ENCODE measurements at places on chromosomes 7 and 10.

DNA sequence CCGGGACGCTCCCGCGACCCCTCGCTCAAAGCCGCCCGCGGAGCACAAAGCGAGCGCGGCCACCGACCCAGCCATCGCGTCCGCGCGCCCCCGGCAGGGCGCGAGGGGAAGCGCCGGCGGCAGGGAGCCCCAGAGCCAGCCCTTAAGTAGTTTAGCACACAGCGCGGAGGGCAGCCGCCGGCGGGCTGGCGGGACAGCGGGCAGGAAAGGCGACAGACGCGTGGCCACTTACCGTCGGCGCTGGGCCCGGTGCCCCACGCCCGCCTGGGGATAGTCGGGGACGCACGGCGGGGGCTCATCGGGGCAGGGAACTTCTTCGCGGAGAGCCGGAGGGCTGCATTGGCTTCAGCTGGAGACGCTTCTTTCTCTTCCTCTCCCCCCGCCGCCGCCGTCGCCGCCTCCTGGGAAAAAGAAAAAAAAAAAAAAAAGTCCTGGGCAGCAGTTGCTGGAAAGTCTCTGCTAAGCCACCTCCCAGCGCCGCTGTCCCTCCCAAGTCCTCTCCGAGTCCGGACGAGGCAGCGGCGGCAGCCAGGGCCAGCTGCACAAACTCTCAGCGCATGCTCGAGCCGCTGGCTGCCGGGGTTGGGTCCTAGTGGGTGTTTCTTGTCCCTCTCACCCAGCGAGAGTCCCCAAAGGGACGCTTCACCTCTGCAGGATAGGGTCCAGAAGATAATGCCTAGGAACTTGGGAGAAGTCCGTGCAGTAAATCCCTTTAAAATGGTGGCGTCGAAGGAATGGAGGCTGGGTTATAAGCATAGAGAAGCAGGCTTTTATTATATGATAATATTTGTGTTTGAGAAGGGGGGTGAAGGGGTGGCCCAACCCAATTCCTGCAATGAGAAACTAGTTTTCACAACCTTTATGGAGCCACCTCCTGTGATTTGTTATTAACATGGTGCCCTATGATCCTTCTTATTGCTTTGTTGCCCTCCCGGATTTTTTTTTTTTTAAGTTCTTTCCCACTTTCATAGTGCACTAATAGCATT, at the start of gene TSPAN12:
Gene TSPAN12, minus strand, starts transcription at position 557 of the 986 bp plus-strand sequence. CDS start 1,381 bp downstream, outside the sequence.
- DNase-seq = peak; percentile 62

GRCh38 chr10:74084955-74085354, 65.7 kb downstream of the AP3M1 start:
- DNase-seq = no peak

GRCh38 chr7:30173058-30173897, 38.5 kb downstream of the MTURN start:
- peak; percentile 92 for DNase-seq

GRCh38 chr7:47340517-47340916, 241.4 kb downstream of the TNS3 start:
- DNase-seq = no peak

- no peak for DNase-seq
Measured at GRCh38 chr10:45378914-45379726, 5.1 kb downstream of the ALOX5 start.

GRCh38 chr10:99975106-99975829, 34.5 kb downstream of the DNMBP start:
- no peak for DNase-seq

GRCh38 chr10:72126184-72126871, 38.0 kb upstream of the SPOCK2 start:
- peak; percentile 86 for DNase-seq

GRCh38 chr10:69265521-69265920, 12.8 kb upstream of the HK1 start:
- DNase-seq = no peak

- no peak for DNase-seq
Measured at GRCh38 chr7:146359176-146359575, 242.6 kb downstream of the CNTNAP2 start.

DNA sequence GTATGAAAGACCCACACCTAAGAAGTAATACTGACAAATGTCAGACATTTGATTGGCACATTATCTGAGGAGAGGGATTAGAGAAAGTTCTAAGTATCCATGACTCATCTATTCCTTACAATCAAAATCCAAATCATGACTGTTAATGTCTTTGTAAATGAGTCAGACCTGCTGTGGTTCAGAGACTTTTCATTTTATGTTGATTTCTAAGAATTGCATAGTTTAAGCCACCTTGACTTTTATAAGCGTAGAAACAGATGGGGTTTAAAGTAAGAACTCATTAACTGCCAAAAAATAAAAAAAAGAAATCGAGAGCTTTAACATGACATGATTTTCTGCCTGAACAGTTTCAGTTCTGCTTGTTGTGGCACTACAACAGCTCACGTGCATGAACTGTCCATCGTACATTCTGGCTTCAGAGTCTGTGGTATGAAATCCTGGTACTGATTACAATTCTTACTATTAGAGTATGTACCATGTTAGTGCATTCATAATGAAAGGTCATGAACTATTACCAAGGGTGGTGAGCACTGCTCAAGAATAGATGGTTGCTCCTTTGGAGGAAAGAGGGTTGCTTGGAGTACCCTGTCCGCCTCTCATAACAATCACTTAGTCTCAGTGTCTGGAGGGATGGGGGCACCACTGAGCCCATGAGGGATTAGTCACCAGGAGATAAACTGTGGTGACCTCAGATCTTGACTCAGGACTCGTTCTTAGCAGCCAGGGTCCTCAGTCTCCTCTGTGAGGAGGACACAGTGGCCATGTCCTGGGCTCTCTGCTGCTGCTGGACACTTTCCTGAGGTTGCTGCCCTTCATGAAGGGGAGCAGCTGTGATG, 42.2 kb downstream of the ACSM6 start:
- DNase-seq = peak; percentile 88

GRCh38 chr7:102042016-102042656, 224.7 kb downstream of the CUX1 start:
- DNase-seq = peak; percentile 18

GRCh38 chr10:69815104-69815503, 13.4 kb downstream of the COL13A1 start:
- DNase-seq = no peak

- no peak for DNase-seq
Measured at GRCh38 chr7:8618441-8619070, 185.1 kb downstream of the NXPH1 start.

- DNase-seq = no peak
Measured at GRCh38 chr10:78535716-78536218, 502.1 kb downstream of the RPS24 start.

DNA sequence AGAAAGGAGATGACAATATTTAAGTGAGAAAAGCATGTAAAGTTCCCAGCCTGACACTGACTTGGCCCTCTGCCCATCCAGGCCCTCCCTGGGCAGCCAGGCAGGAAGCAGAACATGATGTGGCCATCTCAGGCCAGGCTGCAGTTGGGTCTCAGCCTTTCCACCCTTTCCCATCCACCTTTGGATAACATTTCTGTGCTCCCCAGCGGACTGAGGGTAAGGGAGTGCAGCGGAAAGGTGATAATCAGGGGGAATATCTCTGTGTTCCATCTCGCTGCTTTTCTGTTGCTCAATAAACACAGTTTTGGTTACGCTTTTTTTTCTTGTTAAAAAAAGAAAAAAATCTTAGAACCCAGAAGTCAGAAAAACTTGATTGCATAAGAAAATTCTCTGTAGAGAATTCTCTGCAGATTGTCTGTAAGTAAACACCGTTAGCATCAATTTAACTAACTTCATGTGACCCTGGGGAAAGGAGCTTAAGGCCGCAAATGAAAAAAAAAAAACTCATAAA, 37.2 kb upstream of the TARP start:
- peak; percentile 28 for DNase-seq

DNA sequence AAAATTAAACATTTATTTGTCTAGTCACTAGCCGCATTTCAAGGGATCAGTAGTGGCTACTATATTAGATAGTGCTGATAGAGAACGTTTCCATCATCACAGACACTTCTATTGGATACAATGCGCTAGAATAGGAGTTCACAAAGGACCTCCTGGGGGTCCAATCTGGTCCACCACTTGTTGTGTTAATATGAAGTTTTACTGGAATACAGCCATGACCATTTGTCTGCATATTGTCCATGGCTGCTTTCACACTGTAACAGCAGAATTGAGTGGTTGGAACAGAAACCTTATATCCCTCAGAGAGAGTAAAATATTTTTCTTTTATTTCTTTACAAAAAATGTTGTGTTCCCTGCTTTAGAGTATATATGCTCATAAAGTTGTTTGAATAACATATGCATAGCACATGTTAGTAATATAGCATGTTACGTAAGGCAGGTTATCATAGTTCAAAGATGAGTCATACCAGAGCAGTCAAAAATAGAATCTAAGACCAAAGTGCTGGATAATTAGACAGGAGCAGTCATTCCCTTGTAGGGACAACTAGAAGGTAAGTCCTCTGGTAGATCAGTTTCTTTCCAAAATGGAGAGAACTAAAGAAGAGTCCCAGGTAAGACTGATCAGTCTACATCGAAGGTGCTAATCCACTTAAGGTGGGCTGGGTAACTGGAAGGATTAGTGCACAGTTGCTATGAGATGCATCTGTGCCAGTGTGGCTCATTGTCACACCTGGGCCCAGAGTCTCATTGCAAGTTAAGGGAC, 14.9 kb downstream of the BZW2 start:
- DNase-seq = peak; percentile 75

GRCh38 chr7:64098-64915, 128.1 kb upstream of the FAM20C start:
- peak; percentile 64 for DNase-seq

DNA sequence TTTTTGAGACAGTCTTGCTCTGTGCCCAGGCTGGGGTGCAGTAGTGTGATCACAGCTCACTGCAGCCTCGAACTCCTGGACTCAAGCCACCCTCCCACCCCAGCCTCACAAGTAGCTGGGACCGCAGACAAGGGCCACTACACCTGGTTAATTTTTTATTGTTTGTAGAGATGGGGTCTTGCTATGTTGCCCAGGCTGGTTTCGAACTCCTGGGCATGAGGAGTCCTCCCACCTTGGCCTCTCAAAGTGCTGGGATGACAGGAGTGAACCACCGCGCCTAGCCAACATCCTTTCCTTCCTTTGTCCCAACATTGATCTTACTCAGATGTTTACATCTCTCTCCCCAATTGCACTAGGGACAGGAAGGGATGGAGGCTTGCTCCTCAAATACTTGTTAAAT, 3.3 kb downstream of the GTF2IRD1 start:
- DNase-seq = no peak

DNA sequence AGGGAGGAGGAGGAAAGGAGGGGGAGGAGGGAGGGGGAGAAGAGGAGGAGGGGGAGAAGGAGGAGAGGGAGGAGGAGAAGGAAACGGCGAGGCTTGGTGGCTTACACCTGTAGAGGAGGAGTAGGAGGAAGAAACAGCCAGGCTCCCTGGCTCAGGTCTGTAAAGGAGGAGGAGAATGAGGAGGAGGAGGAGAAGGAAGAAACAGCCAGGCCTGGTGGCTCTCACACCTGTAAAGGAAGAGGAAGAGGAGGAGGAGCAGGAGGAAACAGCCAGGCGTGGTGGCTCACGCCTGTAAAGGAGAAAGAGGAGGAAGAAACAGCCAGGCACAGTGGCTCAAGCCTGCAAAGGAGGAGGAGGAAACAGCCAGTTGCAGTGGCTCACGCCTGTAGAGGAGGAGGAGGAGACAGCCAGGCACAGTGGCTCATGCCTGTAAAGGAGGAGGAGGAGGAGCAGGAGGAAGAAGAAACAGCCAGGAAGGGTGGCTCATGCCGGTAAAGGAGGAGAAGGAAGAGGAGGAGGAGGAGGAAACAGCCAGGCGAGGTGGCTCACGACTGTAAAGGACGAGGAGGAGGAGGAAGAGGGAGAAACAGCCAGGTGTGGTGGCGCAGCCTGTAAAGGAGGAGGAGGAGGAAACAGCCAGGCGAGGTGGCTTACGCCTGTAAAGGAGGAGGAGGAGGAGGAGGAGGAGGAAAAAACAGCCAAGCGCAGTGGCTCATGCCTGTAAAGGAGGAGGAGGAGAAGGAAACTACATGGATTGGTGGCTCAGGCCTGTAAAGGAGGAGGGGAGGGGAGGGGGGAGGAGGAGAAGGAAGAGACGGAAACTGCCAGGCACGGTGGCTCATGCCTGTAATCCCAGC, 14.9 kb upstream of the CRCP start:
- peak; percentile 95 for DNase-seq

- DNase-seq = peak; percentile 15
Measured at GRCh38 chr10:97991871-97992270, 38.5 kb downstream of the CRTAC1 start.

- no peak for DNase-seq
Measured at GRCh38 chr7:157523371-157523765, 186.6 kb downstream of the DNAJB6 start.

DNA sequence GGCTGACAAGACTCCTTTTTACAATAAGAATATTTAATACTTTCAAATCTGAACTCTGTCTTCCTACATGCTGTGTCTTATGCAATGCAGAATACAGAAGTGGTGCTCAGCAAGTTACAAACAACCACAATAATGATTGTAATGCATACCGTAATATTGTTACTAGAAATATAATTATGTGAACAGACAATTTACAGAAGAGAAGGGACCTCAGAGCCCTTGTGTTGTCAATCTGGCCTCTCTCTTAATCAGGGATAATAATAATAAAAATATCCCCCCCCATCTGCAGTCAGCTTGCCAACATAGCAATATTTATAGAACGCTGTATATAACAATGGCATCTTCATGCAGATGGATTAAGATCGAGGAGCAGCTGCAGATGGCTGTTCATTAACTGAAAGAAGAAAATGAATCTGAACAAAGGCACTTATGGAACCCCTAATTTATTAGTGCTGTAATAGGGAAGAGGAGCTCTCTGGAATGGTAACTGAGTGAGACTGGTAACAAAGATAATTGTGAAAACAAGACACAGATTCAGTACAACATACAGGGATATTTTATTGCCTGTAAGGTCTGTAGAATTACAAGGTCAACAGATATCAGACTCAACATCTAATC, 106.3 kb downstream of the TMEM26 start:
- DNase-seq = no peak

Data from fibroblast of lung (primary cell).